ENCODE measurements at places on chromosomes 5 and 9. TPM values are rescaled to one million over a fixed set of nuclear protein-coding genes. Genes with fewer than 3 reads are reported as not detected.

The INSL6 gene
- polyA plus RNA-seq = not detected

GRCh38 chr5:172160506-172160905 is 27.5 kb downstream of the STK10 start:
- no peak for DNase-seq

DNA sequence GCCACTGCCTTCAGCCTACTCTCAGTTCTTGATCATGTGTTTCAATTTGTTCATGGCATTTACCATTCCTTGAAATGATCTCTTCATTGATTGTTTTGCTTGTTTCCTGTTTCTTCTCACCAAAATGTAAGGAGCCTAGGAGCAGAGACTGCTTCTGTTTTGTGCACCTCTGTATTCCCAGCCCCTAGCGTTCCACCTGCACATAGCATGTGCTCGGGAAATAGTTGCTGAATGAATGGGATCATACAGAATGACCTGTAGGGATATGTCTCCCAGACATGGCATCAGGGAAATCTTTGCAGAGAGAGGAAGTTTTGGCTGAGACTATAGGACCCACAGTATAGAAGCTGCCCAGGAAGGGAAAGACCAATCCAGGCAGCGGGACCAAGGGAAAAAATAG is 6.2 kb upstream of the CERCAM start:
- no peak for DNase-seq

DNA sequence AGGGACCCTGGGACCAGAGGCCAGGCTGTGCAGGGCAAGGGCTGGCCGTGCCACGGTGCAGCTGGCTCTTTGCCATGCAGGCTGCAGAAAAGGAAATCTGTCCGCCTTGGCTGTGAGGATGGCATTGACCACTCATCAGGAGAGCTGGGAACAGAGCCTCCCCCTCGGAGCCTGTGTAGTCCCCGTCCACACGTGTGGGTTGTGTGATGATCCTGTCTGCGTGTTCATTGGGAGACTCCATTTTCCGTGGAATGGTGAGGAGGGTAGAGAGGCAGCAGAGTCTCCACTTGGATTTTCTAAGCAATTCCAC is 47.7 kb downstream of the EHMT1 start:
- no peak for DNase-seq

- DNase-seq = peak; percentile 14
Observed at GRCh38 chr5:9547122-9547947, 1.5 kb upstream of the SEMA5A start.

DNA sequence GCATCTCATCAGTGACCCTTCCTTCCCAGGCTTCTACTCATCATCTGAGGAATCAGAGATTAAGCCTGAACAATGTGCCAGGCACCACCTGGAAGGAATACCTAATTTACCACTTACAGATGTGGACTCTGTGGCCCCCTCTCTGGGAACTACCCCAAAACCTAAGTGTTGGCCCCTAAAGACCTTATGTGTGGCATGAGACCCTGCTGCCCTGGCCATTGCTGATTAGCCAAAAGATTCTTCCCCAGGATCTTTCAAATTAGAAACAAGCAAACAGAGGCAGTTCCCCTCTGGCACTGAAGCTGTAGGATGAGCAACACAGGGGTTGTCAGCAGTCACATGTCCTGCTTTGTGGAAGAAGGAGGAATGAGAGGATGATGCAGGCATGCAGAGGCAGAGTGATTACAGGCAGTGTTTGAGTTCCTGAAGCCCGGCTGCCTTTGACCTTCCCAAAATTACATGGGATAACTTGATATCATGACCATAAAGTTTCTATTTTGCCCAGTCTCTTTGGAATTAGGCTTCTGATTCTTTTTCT is 10.6 kb downstream of the SPINK4 start:
- DNase-seq = no peak

The DRD1 gene
- polyA plus RNA-seq = not detected

DNA sequence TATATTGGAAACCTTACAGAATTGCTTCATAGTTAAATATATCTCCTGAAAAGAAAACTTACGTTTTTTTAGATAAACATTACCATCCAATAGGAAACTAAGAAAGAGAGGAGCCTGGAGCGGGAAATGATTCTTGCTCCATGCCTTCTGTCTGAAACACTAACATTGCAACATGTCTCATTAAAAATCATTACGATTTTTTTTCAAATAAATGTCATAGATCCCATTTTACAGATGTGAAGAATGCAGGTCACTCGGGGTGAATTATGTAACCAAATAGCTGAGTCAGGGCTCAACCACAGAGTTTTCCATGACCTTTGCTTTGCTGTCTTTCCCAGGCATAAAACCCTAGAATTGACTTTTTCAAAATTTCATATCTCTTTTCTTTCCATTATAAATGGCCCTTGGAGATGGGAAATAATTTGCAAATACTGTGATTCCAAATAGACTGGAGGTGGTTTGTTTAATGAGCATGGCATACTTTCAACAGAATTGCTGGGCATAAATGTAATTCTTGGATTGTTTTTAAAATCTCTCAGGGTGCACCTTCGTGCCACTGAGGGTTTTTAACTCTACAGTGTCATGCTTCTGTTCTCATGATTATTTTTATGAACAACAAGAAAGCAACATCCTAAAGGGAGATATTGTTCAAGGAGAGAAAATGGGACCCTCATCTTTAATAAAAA is 302.8 kb downstream of the EBF1 start:
- DNase-seq = no peak

The ARL10 gene
- polyA plus RNA-seq = 1.6 TPM

DNA sequence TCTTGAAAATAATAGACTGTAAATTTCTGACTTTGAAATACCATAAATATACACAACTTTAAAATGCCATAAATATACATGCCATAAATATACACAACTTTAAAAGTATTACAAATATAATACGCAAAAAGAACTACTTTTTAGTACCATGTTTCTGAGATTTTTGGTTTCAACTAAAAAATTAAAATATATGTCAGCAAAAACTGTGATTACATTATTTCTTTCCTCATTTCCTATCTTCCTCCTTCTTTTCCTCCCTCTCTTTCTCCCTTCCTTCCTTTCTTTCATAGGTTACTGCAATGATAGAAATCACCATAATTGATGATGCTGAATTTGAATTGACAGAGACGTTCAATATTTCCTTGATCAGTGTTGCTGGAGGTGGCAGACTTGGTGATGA is 200.5 kb downstream of the ADGRV1 start:
- DNase-seq = no peak

The CLTB gene
- 246 TPM for polyA plus RNA-seq

DNA sequence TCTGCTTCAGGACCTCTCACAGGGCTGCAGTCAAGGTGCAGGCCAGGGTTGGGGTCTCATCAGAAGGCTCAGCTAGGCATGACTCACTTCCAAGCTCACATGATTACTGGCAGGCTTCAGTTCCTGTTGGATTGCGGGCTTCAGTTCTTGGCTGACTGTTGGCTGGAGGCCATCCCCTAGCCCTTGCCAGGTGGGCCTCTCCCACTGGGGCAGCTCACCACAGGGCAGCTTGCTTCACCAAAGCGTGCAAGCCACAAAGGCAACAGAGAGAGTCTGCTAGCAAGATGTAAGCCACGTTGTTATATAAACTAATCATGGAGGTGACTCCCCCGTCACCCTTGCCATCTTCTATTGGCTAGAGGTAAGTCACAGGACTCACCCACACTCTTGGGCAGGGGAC is 14.4 kb downstream of the CPLX2 start:
- no peak for DNase-seq

The EPB41L4B gene
- polyA plus RNA-seq = 2.6 TPM
